GM12891 (cell line): ENCODE measurements at places on chromosomes 1 and 21.

DNA sequence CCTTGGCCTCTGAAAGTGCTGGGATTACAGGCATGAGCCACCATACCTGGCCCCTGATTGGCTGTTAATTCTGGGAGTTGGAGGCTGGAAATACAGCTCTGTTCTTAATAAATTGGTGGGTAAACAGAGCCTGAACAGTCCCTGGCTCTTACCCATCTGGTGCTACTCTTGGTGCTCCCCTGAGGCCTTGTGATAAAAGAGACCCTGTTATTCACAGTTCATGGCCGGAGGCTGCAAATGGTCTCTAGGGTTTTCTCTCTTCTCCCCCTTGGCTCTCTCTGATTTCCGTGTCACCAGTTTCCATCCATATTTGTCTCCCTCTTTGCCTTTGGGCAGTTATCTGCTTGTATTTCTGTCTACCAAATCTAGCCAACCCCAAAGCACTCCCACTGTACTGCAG, 17.2 kb downstream of the NFASC start:
- no peak for DNase-seq

DNA sequence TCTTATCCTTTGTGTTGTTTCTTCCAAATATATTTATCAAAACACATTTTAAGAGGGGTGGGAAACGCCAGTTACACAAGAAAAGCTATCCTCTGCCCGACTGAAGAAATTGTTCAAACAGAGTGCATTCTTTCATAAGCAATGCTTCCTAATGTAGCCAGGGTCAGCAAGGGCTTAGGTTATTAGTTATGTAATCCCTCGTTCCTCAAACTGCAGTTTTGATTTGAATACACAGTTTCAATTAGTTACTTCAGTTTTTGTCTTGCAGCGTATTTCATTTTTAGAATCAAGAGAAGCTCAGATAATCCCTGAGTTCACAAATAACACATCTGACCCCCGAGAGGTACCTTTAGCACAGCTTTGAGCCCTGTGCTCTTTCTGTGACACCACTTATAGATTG, 141.7 kb upstream of the NRIP1 start:
- peak; percentile 19 for DNase-seq

DNA sequence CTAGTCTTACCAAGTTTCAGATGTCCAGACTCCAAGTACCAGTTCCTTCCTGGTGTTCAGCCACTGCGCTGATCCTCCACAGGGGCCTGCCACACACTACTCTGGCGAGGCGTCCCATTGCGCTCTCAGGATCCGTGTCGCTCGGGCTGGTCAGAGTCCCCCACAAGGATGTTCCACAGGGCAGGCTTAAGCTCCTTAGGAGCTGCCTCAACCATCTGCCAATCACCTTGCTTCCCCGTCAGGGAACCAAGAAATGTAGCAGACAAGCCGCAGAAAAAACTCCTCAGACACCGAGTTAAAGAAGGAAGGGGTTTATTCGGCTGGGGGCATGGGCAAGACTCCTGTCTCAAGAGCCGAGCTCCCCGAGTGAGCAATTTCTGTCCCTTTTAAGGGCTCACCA, 9.8 kb downstream of the OR2W3 start:
- DNase-seq: no peak

DNA sequence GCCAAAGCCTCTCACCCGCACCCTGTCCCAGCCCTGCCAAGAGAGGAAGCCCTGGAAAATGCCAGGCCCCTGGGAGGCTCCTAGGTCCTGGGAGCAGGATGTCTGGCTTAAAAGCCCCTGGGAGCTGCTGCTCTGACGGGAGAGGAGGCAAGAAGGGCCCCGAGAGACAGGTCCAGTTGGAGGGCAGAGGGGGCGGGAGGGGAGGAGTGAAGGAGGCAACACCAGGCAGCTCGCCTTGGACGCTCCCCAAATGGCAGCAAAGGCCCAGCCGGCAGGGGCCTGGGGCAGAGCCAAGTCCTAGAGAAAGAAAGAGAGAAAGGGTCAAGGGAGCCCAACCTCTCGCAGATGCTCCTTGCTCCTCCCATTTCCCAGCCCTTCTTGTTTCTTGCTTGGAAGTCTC, 6.8 kb downstream of the ETV3L start:
- no peak for DNase-seq

DNA sequence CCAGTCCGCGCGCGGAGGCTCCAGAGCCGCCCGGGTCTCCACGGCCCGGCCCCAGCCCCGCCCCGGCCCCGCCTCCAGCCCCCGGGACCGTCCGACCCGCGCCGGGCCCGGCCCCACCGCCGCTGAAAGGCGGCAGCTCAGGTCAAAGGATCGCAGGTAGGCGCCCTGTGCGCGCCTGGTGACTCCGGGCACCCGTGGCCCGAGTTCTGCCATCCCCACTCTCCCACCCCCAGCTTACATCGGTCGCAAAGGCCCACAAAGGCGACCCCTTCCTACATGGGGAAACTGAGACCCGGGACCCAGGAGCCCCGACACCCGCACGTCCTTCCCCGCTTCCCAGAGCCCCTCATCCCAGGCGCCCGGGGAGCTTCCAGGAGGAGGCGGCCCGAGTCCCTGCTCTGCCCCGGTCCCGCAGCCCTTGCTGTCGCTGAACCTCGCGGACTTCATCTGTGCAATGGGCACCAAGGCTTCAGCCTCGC, at the start of gene TMEM200B:
TMEM200B (minus strand) TSS at position 17 of the 479 bp plus-strand sequence. CDS start 2,075 bp downstream, outside the sequence.
- DNase-seq: no peak

DNA sequence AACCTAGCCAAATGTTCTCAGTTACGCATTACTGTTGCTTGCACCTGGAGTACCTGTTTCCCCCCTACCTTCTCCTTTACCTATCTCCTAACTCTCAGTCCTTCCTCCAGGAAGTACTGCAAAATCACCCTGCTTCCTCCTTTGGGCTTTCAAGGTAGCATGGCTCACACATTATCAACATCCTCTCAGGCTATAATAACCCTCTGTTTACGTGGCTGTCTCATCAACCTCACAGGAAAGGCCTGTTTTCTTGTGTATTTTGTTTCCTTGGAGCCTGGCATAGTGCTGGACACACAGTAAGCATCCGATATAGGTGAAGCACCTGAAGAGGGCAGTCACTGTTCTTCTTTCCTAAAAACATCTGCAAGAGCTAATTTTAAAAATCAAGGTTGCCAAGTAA, 32.7 kb upstream of the ANGPTL7 start:
- DNase-seq: no peak

GRCh38 chr1:152078831-152079441, 9.9 kb downstream of the TCHHL1 start:
- no peak for DNase-seq

- no peak for DNase-seq
Observed at GRCh38 chr1:25342846-25343245, 4.7 kb downstream of the TMEM50A start.

GRCh38 chr1:215375381-215375780, 191.7 kb upstream of the KCTD3 start:
- no peak for DNase-seq

DNA sequence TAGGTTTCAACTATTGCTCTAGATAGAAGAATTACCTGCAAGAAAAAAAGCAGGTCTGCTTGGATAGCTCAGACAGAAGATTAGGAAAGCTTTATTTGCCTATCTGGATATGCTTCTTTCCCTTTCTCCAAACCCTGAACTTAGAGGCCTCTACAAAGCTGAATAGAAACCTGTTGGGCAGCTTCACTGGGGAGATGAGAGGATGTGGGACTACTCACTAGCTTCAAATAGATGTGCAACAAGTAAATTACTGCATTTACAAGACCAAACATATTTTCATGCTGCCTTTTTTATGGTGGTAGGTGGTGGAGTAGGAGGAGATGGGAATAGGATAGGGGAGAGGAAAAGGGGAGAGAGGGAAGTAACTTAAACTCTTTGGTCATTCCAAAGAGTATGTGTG, 6.4 kb downstream of the CLCA2 start:
- DNase-seq: no peak

- DNase-seq: no peak
Observed at GRCh38 chr1:239644604-239645003, 258.2 kb downstream of the CHRM3 start.

DNA sequence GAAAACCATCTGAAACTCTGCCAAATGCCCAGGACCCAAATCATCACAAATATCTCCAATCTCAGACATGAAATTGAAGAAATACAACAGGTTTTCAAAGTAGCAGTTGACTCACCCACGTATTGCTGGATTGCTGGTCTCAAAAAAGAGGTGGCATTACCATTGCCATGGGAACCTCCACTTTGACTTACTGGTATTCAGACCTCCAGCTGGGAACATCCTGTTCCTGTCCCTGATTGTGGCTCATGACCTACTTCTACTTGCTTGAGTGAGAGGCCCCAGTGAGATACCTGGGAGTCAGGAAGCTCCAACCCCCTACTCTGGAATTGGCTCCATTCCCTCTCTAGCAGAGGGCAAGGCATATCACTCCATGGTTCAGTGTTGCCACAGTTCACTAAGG, 64.6 kb downstream of the NMNAT2 start:
- no peak for DNase-seq

DNA sequence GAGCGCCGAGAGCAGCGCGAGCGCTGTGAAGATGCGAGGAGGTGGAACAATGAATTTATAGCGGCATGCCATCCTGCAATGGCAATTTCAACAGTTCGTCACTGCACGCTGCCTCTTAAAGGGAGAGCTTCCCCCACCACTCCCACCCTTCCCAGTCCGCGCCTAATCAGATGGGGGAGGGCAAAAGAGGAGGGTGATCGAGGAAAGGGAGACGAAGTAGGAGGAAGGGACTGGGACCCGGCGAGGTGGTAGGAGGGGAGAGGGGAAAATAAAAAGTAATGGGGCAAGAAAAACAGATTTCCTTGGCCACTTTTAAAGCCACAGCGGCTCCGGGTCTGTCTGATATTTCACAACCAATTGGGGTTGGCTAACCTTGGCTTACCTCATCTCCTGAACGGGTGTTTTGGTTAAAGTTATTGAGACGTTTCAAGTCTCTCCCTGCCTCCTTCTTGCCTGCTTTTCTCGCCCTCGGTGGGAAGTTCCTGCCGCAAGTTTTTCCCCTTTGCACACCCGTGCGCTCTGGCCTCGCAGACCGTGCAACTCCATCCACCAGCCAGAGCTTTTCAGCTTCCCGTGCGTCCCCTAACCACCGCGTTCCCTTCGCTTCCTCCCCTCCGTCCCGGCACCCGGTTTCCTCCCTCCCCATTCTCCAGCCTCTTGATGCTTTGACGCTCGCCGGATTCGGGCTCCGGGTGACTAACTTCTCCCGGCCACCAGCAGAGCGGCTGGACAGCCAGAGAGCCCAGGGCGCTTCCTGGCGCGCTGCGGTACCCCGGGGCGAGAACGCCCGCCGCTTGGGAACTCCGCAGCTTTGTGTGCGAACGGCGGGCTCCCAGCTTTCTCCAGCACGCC, at the start of gene ADAMTS5:
ADAMTS5 (minus strand) TSS at position 27 of the 852 bp plus-strand sequence. CDS start 697 bp downstream, outside the sequence.
- peak; percentile 7 for DNase-seq

- peak; percentile 60 for DNase-seq
Observed at GRCh38 chr21:41167348-41168342, at the start of gene BACE2. BACE2 (plus strand) TSS chr21:41168160; CDS start chr21:41168264, 104 bp downstream.

DNA sequence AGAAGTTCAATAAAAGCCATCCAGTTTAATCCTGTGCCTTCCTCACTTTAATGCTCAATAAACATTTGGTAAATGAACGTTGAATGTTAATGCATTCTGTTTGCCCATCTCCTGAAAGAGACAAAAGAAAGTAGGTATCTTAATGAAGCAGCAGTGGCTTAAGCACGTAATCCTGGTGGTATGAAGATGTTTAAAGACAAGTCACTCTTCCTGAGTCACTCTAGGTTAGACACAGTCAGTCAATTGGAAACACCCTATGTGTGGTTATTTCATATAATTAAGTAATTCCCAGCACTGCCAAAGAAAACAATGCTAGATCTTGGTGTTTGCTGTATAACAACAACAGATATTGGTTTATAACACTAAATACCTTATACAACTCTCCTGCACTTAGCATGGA, 334.0 kb upstream of the FMN2 start:
- DNase-seq: no peak

DNA sequence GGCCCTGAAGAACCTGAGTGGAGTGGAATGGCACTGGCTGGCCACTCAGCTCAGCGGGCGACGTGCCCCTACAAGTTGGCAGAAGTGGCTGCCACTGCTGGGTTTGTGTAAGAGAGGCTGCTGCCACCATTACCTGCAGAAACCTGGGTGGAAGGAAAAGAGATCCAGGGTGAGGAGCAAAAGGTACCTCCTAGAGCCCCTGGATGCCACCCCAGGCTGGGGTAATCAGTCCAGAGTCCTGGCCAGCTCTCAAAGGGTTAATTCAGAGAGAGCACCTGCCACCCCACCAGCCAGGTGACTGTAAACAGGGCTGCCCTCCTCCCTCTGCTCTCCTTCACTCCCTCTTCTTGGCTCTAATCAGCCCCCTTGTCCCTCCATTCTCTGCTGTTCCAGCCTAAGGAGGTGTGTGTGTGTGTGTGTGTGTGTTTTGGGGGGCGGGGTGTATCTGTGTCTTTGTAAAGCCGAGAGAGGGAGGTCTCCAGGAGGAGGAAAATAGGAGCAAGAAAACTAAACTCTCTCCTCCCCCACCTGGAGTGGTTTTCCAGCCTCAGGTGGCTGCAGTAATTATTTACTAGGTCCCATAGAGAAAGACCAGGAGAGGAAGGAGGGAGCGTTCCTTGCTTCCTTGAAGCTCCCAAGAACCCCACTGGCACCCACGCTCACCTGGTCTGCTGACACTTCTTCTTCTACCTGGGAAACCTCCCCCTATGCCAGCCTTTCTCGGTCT, 12.6 kb downstream of the TRIM46 start:
- no peak for DNase-seq

GRCh38 chr1:212737559-212737958, 37.9 kb upstream of the BATF3 start:
- DNase-seq: no peak

- no peak for DNase-seq
Observed at GRCh38 chr1:172252321-172252720, 168.2 kb upstream of the C1orf105 start.

DNA sequence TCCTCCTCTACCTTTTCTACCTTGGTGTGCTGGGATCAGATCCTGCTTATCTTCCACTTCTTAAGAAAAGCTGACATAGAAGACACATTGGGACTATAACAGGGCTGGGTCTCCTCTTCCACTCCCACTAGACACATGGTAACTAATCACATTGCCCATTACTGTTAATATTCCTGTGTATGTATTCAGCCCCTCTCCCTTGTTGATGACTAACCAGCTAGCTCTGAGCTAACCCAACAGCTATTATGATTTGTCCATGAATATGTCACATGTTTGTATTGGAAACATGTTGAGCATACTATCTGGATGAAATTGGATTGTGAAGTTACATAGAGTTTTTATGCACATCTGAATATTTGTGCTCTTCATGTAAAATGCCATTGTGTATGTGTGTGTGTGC, 52.9 kb downstream of the MPZL1 start:
- no peak for DNase-seq

DNA sequence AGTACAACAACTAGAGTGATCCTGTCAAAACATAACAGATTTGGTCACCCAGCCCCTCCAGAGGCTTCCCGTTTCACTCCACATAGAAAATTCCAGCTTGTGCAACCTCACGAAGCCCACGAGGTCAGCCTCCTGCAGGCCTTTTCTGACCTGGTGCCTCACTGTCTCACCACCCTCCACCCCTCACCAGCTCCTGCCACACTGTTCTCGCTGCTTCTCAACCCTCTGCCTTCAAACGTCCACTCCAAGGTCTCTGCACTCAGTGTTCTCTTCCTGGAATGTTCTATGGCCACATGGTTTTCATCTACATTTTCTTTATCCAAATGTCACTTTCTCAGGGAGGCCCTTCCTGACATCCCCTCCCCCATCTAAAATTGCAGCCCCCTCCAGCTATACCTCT, 178.9 kb downstream of the DHRS3 start:
- DNase-seq: no peak

- DNase-seq: no peak
Observed at GRCh38 chr1:186498695-186499389, 37.9 kb upstream of the PDC start.

- no peak for DNase-seq
Observed at GRCh38 chr1:32349211-32349708, 13.0 kb downstream of the FAM229A start.

- DNase-seq: no peak
Observed at GRCh38 chr1:33094971-33095604, 14.1 kb downstream of the AZIN2 start.
